ENCODE measurements at places on chromosomes 3 and 15.

GRCh38 chr3:43001094-43001553 lies 22.0 kb downstream of the GASK1A start:
- DNase-seq, result no peak

- no peak for DNase-seq
These were observed 33.8 kb upstream of the BDH1 start for GRCh38 chr3:197589545-197589944.

DNA sequence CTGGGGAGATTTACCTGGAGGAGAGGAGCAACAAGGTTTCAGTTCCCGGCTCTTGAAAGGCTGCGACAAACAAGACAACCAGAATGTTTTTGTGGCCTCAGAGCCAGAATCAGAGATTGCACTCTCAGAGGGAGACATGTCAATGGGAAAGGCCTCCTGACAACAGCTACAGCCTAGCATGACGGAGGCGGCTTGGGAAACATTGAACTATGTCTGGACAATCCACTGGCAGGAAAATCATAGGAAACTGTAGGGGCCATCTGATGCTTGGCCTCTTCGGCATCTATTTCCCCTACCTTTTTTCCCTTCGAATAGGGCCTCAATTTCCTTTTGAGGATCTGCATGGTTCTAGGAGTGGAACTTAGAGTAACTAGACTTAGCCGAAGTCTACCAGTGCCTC lies 13.2 kb upstream of the PTPN23 start:
- DNase-seq, result no peak

DNA sequence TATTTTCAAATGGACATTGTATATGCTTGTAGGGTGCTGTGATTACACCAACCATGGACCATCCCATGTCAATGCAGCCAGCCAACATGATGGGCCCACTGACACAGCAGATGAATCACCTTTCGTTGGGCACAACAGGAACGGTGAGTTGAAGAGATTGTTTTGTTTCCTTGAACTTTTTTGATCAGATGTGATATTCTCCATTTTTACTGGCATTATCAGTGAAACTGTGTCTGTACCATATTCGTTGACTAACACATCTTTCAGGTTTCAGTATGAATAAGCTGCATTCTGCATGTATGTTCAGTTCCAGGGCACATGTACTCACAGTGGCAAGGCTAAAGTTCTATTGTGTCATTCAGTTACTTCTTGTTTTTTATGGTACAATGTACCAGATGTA lies 655.2 kb downstream of the RBMS3 start:
- no peak for DNase-seq

GRCh38 chr15:77494073-77494867 lies 73.6 kb downstream of the HMG20A start:
- DNase-seq, result no peak

GRCh38 chr3:194496217-194496919 lies 9.6 kb upstream of the ATP13A3 start:
- DNase-seq, result no peak

DNA sequence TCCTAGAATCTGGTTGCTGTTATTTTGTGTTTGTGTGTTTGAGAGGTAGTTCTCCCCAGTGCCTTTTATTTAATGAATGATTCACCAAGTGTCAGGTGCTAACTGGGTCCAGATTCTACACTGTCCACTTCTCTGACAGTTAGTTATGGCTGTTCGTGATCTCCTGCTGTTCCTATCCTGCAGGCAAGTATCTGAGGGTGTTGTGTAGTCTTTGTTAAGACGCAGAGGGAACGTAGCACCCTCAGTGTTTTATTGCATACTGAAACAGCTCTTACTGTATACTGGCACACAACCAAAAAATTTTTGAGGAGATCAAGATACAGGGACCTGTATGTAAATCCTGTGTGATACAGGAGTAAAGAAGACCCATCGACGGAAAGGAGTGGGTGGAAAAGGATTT lies 1271.3 kb downstream of the ROBO1 start:
- DNase-seq, result no peak

- DNase-seq, result peak; percentile 32
These were observed 58.3 kb upstream of the CFAP20DC start for GRCh38 chr3:59107856-59108815.

GRCh38 chr3:186094271-186094670 lies 14.6 kb downstream of the ETV5 start:
- no peak for DNase-seq

DNA sequence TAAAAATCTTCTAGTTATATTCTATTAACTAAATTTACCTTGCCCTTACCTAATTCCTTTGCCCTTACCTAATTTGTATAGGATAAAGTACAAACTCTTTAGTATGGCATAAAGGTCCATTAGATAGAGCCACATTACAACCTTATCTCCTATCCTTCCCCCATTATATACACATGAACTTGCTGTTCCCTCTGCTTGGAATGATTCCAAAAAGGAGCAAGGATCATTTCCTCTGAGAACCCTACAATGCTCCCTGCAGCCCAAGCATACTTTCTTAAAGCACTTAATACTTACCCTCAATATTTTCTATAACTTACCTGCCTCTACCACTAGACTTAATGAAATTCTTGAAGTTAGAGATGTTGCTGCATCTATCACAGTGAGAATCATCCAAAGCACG lies 118.9 kb upstream of the CCDC54 start:
- no peak for DNase-seq

GRCh38 chr3:2536575-2536974 lies 437.9 kb downstream of the CNTN4 start:
- DNase-seq, result no peak

DNA sequence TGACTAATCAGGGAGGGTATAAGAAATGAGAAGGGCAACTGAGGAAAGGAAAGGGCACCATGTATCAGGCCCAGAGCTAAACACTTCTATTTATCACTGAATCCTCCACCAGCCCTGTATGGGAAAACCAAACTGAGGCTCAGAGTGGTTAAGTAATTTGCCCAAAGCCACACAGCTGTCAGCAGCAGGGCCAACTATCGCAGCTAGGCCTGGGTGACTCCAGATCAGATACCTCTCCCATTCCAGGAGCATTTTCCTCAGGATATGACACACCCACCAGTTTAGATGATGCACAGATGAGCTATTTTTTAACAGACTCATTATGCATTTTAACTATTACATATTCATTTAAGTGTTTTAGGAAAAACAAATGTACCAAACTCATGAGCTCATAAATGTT lies 14.5 kb downstream of the NUP210 start:
- DNase-seq, result no peak

DNA sequence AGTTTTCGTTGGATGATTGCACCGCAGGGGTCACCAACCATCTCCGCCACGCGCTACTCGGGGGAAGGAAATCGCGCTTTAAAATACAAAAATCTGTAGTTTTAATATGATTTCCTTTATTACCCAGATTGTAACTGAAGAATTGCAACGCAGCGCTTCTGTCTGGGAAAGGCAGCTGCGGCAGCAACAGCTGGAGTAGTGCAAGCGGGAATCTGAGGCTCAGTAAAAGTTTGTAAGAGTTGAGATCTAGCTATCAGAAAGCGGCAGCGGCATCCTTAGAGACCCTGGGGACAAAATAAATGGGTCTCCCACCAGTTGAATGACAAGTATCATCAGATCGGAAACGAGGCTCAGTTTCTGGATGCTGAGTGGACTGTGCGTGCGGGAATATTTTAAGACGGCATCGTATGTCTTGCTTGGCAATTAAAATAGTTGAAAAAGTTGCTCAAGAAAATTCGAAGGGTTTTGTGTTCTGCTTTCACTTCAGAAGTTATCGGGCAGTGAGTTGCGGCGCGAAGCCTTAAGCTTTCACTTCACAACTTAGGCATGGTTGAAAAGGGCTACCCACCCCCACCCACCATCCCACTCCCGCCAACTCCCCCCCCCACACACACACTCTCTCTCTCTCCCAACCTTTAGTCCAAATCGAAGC lies 2.7 kb downstream of the MECOM start:
- no peak for DNase-seq

GRCh38 chr3:156681002-156681401 lies 6.6 kb downstream of the TIPARP start:
- peak; percentile 88 for DNase-seq

DNA sequence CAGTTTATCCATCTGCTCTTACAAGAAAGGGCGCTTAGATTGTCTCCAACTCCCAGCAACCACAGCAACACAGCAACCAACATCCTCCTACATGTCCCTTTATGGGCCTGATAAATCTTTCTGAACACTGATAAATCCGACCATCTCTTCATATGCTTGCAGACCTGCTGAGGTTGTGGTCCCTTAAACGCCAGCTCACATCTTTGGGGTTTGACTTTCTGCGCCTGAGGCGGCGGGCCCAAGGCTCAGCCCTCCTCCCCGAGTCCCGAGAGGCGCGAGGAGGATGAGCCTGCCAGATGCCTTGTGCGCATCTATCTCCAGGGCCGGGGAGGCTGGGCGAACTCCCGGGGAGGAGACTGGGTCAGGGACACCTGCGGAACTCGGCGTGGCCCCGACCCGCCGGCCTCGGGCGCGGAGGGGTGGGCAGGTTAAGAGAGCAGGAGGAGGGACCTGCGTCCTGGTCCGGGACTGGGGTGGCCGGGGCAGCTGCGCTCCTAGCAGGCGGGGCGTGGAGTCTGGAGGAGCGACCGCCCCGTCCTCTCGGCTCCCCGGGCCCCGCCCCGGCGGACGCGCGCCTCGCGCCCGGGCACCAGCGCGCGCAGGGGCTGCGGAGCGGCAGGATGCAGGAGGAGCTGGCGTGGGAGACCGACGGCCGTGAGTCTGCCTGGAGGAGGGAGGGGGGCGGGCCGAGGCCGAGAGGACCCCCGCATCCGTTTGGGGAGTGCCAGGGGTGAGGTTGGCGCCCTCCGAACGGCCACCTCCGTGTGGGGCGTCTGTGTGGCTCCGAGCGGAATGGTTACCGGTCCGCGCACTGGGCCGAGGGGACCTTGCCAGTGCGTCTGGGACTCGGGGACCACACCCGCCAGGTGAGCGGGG lies at the start of gene ANKDD1A:
TSS of gene ANKDD1A (plus strand) at position 592 of the 876 bp plus-strand sequence. CDS start at position 621, 29 bp downstream.
- DNase-seq, result peak; percentile 26

GRCh38 chr3:86986671-86987420 lies 4.1 kb downstream of the VGLL3 start:
- DNase-seq, result no peak

DNA sequence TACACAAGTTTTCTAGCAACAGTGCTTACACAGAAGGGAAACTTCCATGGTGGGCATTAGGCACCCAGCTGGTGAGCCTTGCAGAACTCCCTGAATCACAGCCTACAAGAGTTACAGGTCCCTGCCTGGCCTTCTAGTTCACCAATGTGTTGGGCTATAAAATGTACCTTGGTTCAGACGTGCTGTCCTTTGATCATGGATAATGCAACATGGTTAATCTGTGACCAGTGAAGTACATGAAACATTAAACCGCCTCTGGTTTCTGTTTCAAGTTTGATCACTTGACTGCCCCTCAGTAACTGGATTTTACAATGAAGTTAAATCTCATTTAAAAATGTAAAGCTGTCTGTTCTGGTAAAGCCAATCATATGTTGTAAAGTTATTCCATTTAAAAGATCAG lies 51.8 kb downstream of the FMN1 start:
- no peak for DNase-seq

GRCh38 chr3:178381971-178382448 lies 154.2 kb upstream of the KCNMB2 start:
- DNase-seq, result no peak

GRCh38 chr3:47678446-47679338 lies 100.0 kb upstream of the CSPG5 start:
- DNase-seq, result no peak

GRCh38 chr3:72153477-72154314 lies 368.7 kb upstream of the PROK2 start:
- DNase-seq, result no peak

DNA sequence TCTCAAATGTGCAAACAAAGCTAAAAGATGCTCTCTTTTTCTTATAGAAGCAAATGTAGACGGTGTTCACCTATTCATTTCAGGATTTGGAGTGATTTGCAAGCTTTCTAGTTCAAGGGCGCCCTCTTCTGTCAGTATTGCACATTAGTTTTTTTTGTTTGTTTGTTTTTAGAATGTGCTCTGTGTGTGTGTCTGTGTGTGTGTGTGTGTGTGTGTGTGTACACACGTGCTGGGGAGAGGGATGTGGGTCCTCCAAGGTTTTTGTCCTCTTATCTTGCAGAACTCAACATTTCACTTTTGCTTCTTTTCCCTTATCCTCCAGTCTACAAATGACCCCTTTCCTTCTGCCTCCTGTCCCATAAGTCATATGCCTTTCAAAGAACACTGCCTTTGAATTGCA lies 23.5 kb downstream of the DNAH1 start:
- DNase-seq, result peak; percentile 76

GRCh38 chr15:65923264-65923663 lies 54.0 kb downstream of the RAB11A start:
- no peak for DNase-seq

GRCh38 chr3:86147119-86147518 lies 843.8 kb downstream of the VGLL3 start:
- DNase-seq, result no peak

DNA sequence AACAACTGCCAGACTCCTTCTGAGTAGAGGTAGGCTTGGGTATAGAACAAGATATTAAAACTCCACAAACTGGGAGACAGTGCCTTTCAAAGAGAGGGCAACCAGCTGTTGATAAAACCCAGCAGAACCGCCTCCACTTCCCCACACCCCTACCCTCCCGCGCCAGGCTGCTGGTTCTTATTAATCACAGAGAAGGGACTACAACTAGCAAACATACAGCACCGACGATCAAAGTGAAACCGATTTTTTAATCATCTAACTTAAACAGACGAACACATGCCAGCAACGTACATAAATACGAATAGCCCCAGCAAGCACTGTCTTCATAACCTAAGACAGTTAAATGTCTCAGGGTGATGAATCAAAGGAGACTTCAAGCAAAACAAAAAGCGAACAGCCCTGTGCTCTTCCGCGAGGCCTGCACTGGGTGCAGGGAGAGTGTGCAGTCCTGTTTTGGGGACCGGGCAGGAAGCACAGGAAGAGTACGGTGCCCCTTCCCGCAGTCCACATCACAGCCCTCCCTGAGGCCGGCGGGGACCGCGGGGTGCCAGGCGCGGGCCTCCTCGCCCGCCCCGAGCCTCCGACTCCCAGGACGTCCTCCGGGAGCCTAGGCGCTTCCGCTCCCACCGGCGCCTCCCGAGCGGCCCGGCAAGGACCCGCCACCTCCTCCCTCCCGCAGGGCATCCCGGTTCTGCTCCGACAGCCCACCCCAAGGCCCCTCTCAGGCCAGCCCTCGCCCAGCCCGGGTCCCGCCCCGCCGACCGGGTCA lies 75.1 kb upstream of the VGLL4 start:
- DNase-seq, result peak; percentile 20

DNA sequence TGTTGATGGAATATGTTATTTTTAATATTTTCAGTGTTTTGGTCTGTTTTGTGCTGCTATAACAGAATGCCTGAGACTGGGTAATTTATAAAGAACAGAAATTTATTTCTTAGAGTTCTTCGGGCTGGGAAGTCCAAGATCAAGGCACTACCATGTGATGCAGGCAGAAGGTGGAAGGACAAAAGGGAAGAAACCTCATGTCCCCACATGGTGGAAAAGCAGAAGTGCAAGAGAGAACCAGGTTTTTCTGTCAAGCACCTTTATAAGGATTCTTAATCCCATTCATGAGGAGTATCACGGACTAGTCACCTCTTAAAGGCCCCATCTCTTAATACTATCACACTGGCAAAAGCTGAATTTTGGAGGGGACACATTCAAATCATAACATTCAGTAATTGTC lies 57.9 kb upstream of the EPHB3 start:
- DNase-seq, result no peak
